ENCODE measurements at places on chromosomes 7 and 10. TPM values are rescaled to one million over a fixed set of nuclear protein-coding genes. Genes with fewer than 3 reads are reported as not detected.

DNA sequence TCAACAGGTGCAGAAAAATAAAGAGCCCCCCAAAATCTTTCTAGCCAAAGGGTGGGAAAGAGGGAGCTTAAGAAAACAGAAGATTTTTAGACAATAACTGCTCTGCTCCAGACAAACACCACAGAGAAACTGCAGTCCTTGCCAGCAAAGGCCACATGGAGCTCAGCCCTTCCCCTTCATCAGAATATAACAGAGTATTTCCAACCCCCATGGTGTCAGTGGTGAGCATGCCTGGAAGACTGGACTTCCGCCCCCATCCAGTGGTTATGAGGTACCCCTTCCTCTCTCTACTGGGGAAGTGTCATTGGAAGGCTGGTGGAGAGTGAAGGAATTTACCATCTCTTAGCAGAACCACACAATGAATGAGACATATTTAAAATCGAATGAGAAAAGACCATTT lies 1007.3 kb upstream of the CELF2 start:
- DNase-seq: no peak

- no peak for DNase-seq
These were observed 26.1 kb upstream of the DNAJB6 start for GRCh38 chr7:157310676-157311185.

DNA sequence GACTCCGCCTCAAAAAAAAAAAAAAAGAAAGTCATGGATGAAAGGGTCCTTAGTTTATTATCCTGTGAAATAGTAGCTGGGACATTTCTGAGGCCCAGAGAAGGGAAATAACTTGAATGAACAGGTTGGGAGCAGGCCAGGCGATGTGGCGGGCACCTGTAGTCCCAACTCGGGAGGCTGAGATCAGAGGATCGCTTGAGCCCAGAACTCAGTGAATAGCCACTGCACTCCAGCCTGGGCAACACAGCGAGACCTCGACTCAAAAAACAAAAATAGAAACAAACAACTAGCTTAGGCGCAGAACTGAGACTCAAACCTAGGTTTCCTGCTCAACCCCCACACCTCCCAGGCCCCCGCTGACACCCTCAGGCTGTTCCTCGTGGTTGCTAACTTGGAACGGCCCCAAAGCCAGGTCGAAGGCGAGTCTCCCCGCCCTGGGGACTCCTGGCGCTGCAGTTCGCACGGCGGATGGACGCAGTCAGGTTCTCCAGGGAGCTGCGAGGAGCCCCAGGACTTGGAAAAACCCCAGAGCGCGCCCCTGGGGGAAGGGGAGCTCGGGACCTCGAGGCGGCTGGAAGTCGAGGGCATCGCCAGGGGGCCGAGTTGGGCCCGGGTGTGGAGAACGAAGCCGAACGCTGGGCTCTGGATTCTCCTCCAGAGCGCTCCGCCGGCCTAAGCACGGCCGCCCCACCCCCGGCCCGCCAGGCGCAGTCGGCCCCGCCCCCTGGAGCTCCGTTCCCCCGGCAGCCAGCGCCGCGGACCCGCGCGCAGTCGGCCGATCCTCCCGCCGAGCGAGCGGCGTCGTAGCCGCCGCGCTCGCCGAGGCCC lies at the start of gene STOX1:
STOX1 (plus strand) TSS at position 768 of the 828 bp plus-strand sequence. CDS start 93 bp downstream, outside the sequence.
- peak; percentile 59 for DNase-seq

GRCh38 chr7:15317215-15317614 lies 244.6 kb downstream of the AGMO start:
- no peak for DNase-seq

The SCRN1 gene
- total RNA-seq: 10.3 TPM

The ATP5MK gene
- 1,162 TPM for total RNA-seq

The HIPK2 gene
- 88.5 TPM for total RNA-seq

All from Right ventricle myocardium superior (tissue), 1 donor.